ENCODE measurements at places on chromosomes 11 and 22. TPM values are rescaled to one million over a fixed set of nuclear protein-coding genes. Genes with fewer than 3 reads are reported as not detected.

The MS4A15 gene
- polyA plus RNA-seq: 38.9 TPM

The APOA1 gene
- polyA plus RNA-seq: 1.9 TPM

The TPBGL gene
- polyA plus RNA-seq: 0.55 TPM

The OR10A2 gene
- not detected for polyA plus RNA-seq

The C1QTNF4 gene
- 1.1 TPM for polyA plus RNA-seq

The SPECC1L gene
- 14.3 TPM for polyA plus RNA-seq

The OR8G1 gene
- polyA plus RNA-seq: not detected

The TMEM45B gene
- polyA plus RNA-seq: 15.0 TPM

The SPA17 gene
- 16.4 TPM for polyA plus RNA-seq

The TREH gene
- polyA plus RNA-seq: 1.1 TPM

The C22orf15 gene
- 3.0 TPM for polyA plus RNA-seq

The EIF3D gene
- polyA plus RNA-seq: 171 TPM

Data from lung (tissue), 17 donors.